ENCODE measurements at places on chromosomes 7 and 10. TPM values are rescaled to one million over a fixed set of nuclear protein-coding genes. Genes with fewer than 3 reads are reported as not detected.

- DNase-seq: no peak
Observed at GRCh38 chr7:48052748-48053147, 17.4 kb downstream of the C7orf57 start.

- no peak for DNase-seq
Observed at GRCh38 chr7:103574576-103574975, 128.6 kb upstream of the SLC26A5 start.

GRCh38 chr10:8112230-8112905 is 57.9 kb downstream of the GATA3 start:
- no peak for DNase-seq

DNA sequence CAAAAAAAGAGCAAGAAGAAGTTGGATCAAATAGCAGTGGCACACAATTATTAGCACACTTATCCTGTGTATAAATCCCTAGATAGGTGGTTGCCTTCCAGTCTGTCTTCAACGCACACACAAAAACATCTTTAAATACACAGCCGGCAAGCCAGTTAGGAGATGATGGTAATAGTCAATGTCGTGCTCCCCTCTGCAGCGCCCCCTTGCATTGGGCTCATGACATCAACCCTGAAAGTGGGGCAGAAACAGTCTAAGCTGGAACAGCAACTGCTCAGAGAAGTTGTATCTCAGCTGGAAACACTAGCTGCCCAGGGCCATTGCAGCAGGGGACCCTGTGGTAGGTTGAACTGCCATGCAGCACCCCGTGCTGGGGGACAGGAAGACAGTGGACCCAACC is 179.5 kb upstream of the YAE1 start:
- DNase-seq: no peak

DNA sequence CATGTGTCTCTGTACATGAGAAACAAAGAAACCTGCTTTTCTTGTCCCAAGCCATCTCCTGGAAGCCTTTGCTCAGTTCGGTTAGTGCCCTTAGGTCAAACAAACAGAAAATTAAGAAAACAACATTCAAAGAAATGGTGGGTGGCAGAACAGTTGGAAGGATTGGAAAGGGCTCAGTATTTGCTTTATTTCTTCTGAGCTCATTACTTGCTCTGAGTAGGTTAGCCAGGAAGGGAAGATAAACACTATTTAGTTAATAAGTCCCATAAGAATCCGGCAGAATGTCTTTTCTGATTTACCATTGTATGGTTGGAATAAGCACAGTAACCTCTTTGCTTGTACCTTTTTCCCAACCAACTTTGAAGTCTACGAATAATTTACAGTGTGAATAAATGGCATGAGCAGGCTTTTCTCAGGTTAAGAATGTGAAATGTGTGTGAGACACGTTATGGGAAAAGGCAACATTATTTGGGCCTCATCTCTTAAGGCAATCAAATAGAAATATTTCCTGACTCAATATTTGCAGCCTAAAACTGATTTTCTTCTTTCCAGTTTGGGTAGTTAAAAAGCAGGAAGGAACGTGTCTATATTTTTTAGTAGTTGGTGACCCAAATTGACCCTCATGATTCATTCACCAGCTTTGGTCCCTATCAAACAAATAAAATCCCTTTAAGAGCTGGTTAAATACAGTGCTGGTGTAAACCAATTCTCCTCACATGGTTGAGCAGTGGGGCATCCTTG is 158.5 kb downstream of the DKK1 start:
- no peak for DNase-seq

- DNase-seq: no peak
Observed at GRCh38 chr10:123346581-123346980, 192.4 kb downstream of the BUB3 start.

GRCh38 chr10:35922876-35923600 is 280.9 kb upstream of the FZD8 start:
- no peak for DNase-seq

- DNase-seq: no peak
Observed at GRCh38 chr7:147033641-147034040, 917.0 kb downstream of the CNTNAP2 start.

GRCh38 chr7:957418-958220 is 3.1 kb upstream of the ADAP1 start:
- no peak for DNase-seq

DNA sequence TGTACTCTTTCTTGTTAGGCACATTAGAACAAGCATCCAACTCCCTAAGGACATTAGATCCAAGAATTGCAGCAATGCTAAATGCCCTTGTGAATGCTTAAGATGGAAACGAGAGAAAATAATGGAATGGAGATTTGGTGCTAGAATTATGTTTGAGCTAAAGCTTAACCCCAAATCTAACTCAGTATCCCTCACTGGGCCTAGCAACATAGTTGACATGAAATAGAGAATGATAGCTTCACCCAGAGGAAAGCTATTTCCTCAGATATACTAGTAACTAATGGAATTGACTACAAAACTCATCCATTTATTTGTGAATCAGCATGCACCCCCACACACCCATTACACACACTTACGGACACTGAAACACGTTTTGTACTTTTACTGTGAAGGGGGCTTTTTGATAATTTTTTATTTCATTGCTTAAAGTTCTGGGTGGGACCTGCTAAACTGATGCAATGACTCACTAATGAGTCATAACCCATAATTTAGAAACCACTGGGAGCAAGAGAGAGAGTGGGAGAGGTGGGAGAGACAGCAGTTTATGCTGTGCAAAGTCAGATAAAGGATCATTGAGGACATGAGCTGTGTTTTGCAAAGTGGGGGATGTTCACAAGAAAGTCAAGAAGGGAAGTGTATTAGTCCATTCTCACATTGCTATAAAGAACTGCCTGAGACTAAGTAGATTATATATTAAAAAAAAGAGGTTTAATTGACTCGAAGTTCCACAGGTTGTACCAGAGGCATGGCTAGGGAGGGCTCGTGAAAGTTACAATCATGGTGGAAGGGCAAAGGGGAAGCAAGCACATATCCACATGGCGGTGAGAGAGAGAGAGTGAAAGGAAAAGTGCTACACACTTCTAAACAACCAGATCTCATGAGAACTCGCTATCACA is 382.7 kb downstream of the SFMBT2 start:
- DNase-seq: no peak

DNA sequence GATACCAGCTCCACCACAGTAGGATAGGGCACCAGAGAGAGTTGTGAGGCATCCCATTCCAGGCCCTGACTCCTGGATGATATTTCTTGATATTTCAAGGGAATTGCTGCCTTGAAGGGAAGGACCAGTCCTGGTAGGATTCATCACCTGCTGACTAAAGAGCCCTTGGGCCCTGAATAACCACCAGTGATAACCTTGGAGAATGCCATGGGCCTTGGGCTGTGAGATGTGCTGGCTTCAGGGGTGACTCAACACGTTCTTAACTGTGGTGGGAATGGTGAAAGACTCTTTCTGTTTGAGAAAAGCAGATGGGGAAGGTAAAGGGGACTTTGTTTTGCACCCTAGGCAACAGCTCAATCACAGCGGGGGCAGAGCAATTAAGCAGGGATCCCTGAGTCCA is 21.4 kb upstream of the ASZ1 start:
- no peak for DNase-seq

- DNase-seq: no peak
Observed at GRCh38 chr7:150934045-150934766, 43.9 kb downstream of the KCNH2 start.

The LIPN gene
- total RNA-seq: not detected

The AGR2 gene
- total RNA-seq: 20.0 TPM

The CADPS2 gene
- 31.9 TPM for total RNA-seq

The TRIM50 gene
- total RNA-seq: 22.3 TPM

The LAMB1 gene
- total RNA-seq: 91.6 TPM

The PHYHIPL gene
- total RNA-seq: 0.33 TPM

Data from body of pancreas (tissue), 4 donors.